ENCODE measurements at places on chromosomes 12 and 14. TPM values are rescaled to one million over a fixed set of nuclear protein-coding genes. Genes with fewer than 3 reads are reported as not detected.

The SLC38A4 gene
- not detected for polyA plus RNA-seq

The HOXC4 gene
- polyA plus RNA-seq: not detected

The OAS2 gene
- 58.2 TPM for polyA plus RNA-seq

The PSEN1 gene
- polyA plus RNA-seq: 43.1 TPM

GRCh38 chr12:86429824-86430223, 173.6 kb upstream of the MGAT4C start:
- no peak overlapping the region for H3K27ac ChIP-seq
- no peaks in the 10 kb centered on the region for H3K27me3 ChIP-seq
- DNase-seq: no peak
- no peaks in the 10 kb centered on the region for H3K36me3 ChIP-seq

- no peaks in the 10 kb centered on the region for H3K27me3 ChIP-seq
- H3K4me3 ChIP-seq: no peak overlapping the region
- DNase-seq: no peak
- peaks cover 20% of the 10 kb centered on the region for H3K4me1 ChIP-seq
Measured at GRCh38 chr12:94260717-94261116, 112.3 kb downstream of the PLXNC1 start.

The EIF2S3B gene
- polyA plus RNA-seq: 0.71 TPM

The PARP2 gene
- polyA plus RNA-seq: 9.4 TPM

DNA sequence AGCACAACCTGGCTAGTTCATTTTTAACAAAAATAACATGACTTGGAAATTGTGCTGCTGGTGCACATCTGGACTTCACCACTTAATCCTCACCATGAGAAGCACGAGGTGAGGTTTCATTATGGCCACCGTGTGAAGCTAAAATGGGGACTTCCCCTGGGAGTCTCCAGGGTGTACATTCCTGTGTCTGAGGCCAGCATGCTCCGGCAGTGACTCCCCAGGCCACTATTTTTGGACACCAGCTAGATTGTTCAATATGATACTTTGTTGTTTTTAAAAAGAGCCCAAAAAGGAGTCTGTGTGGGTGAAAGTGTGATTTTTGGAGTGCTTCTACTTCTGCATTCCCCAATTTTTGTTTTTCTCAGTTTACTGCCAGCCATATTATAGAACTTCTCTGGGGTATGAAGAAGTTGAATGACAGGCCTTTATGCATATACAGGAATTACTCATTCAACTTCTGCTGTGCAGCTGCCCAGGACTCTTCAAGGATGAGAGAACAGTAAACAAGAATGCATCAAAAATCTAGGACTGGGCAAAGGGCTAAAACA, 16.9 kb upstream of the AICDA start:
- H3K4me3 ChIP-seq: no peak overlapping the region
- no peaks in the 10 kb centered on the region for H3K27me3 ChIP-seq
- no peak for DNase-seq
- H3K4me1 ChIP-seq: no peaks in the 10 kb centered on the region
- no peak overlapping the region for H3K27ac ChIP-seq

DNA sequence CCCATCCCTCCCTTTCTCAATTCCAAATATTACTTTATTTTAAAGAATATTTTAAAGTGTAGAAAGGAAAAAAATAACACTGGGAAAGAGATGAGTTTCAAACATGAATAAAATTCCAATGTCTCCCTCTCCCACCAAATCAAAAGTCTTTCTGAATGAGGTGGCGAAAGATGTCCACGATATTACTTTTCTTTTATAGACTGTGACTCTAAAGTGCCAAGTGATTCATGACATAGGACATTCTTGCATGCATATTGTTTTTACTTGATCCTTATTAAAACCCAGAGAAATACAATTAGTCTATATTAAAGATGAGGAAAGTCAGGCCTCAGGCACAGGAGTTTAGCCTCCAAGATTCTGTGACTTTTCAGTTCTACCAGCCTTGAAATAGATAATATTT, 16.0 kb upstream of the LUM start:
- H3K27me3 ChIP-seq: no peaks in the 10 kb centered on the region
- H3K36me3 ChIP-seq: no peaks in the 10 kb centered on the region
- no peak for DNase-seq
- no peaks in the 10 kb centered on the region for H3K4me1 ChIP-seq

DNA sequence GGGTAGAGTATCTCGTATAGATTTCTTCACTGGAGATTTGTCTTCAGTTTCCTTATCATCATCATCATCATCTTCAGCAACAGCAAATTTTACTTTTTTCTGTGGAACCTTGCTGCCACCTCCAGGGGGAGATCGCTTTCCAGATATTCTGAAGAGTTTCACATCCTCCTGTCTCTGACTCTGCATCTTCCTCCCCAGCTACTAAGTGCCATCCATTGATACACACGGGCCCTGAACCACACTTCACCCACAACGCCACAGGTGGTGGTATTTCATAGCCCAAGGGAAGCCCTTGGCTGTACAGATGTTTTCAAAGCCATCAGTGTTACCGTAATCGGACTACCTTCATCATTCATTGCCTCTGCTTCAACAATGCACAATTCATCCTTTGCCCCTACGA, 82.2 kb downstream of the PPP2R5C start:
- peak; percentile 56 for DNase-seq
- H3K27me3 ChIP-seq: no peaks in the 10 kb centered on the region
- peaks cover 13% of the 10 kb centered on the region for H3K36me3 ChIP-seq
- H3K4me3 ChIP-seq: peak overlapping the region; percentile 22
- H3K27ac ChIP-seq: peak overlapping the region; percentile 47
- peaks cover 60% of the 10 kb centered on the region for H3K4me1 ChIP-seq

DNA sequence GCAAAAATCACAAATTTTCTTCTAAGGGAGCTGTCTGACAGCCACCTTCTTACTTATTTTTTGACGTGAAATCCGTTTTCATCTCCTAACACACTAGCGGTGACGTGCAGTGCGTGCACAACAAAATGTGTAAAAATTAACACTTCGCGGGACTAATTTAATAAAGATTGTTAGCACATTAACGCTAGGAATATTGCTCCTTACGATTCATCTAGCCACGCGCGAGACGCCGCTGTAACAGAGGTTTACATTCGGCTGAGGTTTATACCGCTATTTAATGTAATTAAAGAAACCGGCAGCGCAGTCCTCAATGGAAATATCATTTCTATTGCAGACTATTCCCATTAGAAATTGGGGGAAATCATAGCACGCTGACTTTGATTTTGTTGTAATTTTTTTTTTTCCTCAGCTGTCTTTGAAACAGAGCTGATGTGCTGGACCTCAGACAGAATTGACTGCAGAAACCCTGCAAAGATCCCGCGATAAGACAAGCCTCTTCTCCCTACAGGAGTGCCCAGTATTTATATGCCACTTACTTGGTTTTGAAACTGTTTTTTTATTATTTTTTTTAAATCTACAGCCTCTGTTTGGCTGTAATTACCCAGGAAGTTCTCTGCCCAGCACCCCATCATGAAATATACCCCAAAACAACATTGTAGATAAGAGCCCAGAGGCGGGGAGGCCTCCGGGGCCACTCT, 31.2 kb downstream of the BCL11B start:
- no peaks in the 10 kb centered on the region for H3K27me3 ChIP-seq
- H3K4me3 ChIP-seq: peak overlapping the region; percentile 92
- peak overlapping the region; percentile 99 for H3K27ac ChIP-seq
- peaks cover 94% of the 10 kb centered on the region for H3K4me1 ChIP-seq
- H3K36me3 ChIP-seq: peaks cover 18% of the 10 kb centered on the region

DNA sequence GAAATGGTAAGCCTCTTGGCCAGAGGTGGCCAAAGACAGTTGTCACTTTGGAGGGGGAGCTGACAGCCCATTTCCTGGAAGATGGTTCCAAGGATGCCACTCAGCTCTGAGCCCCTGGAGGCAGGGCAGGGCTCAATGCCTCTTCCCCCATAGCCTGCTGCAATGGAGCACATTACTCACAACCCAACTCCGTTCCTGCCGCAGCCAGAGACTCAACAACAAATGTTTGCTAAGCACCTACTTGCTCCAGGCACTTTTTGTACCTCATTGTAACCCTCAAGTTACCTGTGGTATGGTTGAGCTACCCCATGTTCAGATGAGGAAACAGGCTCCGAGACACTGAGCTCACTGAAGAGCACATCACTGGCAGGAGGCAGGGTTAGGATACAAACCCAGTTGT, 19.5 kb downstream of the IRF2BPL start:
- no peak overlapping the region for H3K4me3 ChIP-seq
- H3K27me3 ChIP-seq: no peaks in the 10 kb centered on the region
- peaks cover 13% of the 10 kb centered on the region for H3K4me1 ChIP-seq
- no peak overlapping the region for H3K27ac ChIP-seq
- no peaks in the 10 kb centered on the region for H3K36me3 ChIP-seq

DNA sequence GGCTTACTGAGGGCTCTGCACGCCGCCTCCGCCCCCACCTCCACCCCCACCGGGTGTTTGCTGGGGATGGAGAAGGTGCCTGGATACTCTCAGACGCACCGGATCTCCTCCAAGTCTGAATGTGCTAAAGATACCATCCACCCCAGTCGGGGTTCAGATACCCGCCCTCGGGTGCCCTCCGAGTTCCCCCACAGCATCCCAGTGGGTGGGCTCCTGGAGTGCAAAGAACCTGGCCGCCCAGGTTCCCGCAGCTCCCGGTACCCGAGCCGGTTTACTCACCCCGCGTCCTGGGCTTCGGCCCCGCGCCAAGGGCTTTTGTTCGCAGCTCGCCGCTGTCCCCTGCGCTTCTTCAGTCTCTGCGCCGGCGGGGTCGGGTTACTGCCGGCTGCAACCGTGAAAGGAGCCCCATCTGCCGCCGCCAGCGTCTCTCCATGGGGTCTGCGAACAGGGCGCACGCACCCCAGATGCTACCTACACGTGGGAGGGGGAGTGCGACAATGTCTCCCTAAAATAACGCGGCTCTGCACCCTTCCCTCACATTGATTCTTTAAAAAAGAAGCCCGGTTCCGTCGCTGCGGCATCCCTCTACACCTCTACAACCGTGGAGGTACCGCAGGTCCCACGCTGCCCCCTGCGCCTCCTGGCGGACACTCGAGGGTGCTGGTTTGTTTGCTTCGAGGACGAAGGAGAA, at the start of gene CCDC177:
Gene CCDC177, minus strand, starts transcription at position 609 of the 691 bp plus-strand sequence. CDS start 1,249 bp downstream, outside the sequence.
- peak; percentile 68 for DNase-seq
- H3K36me3 ChIP-seq: no peaks in the 10 kb centered on the region
- no peak within 1 kb of the TSS for H3K4me3 ChIP-seq
- peaks cover 25% of the 10 kb centered on the region for H3K27me3 ChIP-seq
- peaks cover 19% of the 10 kb centered on the region for H3K4me1 ChIP-seq
- H3K27ac ChIP-seq: no peak within 1 kb of the TSS

The IFNG-AS1 gene
- polyA plus RNA-seq: 1.7 TPM

The SERPINA3 gene
- not detected for polyA plus RNA-seq

The CLMN gene
- polyA plus RNA-seq: 0.90 TPM

The ENO2 gene
- 23.2 TPM for polyA plus RNA-seq
